HFFc6 (cell line): ENCODE measurements at places on chromosomes 13 and 19.

GRCh38 chr19:10226376-10227025 is 4.6 kb downstream of the S1PR2 start:
- H3K4me3 ChIP-seq, result peak overlapping the region; percentile 83
- peak overlapping the region; percentile 98 for H3K27ac ChIP-seq
- peaks cover 20% of the 10 kb centered on the region for H3K4me1 ChIP-seq
- peaks cover 9% of the 10 kb centered on the region; the same call in 1 of the 2 replicates for H3K36me3 ChIP-seq

DNA sequence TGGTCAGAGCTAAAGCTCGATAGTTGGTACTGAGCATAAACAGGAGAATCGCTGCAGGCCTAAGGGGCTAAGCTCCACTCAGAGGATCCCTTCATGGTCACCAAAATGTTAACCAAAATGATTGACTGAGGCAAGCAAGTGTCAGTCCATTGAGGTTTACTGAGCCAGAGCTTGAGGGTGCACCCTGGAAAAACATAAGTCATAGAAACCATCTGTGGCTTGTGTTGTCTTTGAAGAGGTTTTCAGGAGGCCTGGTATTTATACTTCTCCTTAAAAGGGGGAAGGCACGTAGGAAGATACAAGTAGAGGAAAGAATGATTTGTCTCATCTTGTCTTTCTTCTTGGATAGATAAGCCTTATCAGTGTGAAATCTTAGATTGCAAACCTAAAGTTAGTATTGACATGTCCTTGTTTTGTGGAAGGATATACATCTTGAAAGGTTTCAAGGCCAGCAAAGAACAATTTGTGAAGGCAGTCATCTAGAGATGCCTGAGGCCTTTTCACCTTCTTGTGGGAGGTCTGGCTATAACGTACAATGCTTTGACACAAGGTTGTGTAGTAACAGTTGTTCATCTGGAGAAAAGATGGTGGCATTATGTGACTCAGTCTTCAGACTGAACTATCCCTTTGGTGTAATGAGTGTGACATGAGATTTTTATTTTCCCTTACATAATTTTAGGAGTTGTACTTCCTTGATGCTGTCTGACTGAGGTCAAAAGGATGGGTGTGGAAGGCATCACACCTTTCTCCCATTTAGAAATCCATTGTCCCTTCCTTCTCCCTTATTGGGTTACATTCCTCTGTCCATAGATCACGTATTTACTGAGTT is 14.7 kb upstream of the CEACAM6 start:
- H3K27ac ChIP-seq, result no peak overlapping the region
- no peak overlapping the region for H3K4me3 ChIP-seq
- H3K4me1 ChIP-seq, result no peaks in the 10 kb centered on the region
- DNase-seq, result no peak
- peaks cover 26% of the 10 kb centered on the region for H3K27me3 ChIP-seq
- H3K36me3 ChIP-seq, result no peaks in the 10 kb centered on the region

- H3K4me1 ChIP-seq, result peaks cover 4% of the 10 kb centered on the region; the same call in 1 of the 2 replicates
- no peak for DNase-seq
- H3K4me3 ChIP-seq, result no peak overlapping the region
- H3K27ac ChIP-seq, result no peak overlapping the region
Measured at GRCh38 chr13:77180011-77180410, 146.9 kb downstream of the MYCBP2 start.

GRCh38 chr19:47186446-47187334 is 44.3 kb downstream of the BBC3 start:
- H3K4me3 ChIP-seq, result no peak overlapping the region
- peaks cover 26% of the 10 kb centered on the region for H3K36me3 ChIP-seq
- H3K4me1 ChIP-seq, result peaks cover 38% of the 10 kb centered on the region
- H3K27me3 ChIP-seq, result peaks cover 3% of the 10 kb centered on the region; the same call in 1 of the 2 replicates

- no peak for DNase-seq
- H3K4me3 ChIP-seq, result no peak overlapping the region
- peaks cover 4% of the 10 kb centered on the region; the same call in 1 of the 2 replicates for H3K27me3 ChIP-seq
- no peak overlapping the region for H3K27ac ChIP-seq
- peaks cover 20% of the 10 kb centered on the region for H3K36me3 ChIP-seq
- H3K4me1 ChIP-seq, result peaks cover 35% of the 10 kb centered on the region
Measured at GRCh38 chr13:51767100-51767499, 36.9 kb downstream of the DHRS12 start.

DNA sequence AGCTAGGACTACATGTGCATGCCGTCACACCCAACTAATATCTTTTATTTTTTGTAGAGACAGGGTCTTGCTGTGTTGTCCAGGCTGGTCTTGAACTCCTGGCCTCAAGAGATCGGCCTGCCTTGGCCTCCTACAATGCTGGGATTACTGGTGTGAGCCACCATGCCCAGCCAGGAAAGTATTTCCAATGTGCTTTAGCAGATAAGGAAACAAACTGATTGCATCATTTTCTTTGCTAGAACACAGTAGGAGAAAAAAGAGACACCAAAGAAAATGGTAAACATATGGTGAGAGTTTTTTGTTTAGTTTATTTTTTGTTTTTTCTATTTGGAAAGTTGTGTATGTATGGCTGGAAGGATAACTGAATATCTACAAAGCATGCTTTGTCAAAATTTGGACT is 46.9 kb upstream of the AKAP11 start:
- no peaks in the 10 kb centered on the region; the same call in 1 of the 2 replicates for H3K4me1 ChIP-seq
- no peaks in the 10 kb centered on the region for H3K27me3 ChIP-seq
- no peak overlapping the region for H3K4me3 ChIP-seq
- H3K36me3 ChIP-seq, result peaks cover 20% of the 10 kb centered on the region

- no peak for DNase-seq
- no peak overlapping the region for H3K27ac ChIP-seq
- H3K36me3 ChIP-seq, result no peaks in the 10 kb centered on the region
- peaks cover 20% of the 10 kb centered on the region for H3K4me1 ChIP-seq
- H3K27me3 ChIP-seq, result peaks cover 17% of the 10 kb centered on the region
- H3K4me3 ChIP-seq, result no peak overlapping the region
Measured at GRCh38 chr19:47539747-47540311, 25.0 kb upstream of the NAPA start.

GRCh38 chr19:18214779-18215433 is 11.1 kb upstream of the RAB3A start:
- DNase-seq, result peak; percentile 33
- H3K36me3 ChIP-seq, result no peaks in the 10 kb centered on the region
- H3K4me1 ChIP-seq, result peaks cover 22% of the 10 kb centered on the region

- H3K4me1 ChIP-seq, result peaks cover 15% of the 10 kb centered on the region
- H3K27ac ChIP-seq, result peak overlapping the region; percentile 54
- H3K4me3 ChIP-seq, result peak overlapping the region; percentile 82
- no peaks in the 10 kb centered on the region for H3K36me3 ChIP-seq
- peak; percentile 54 for DNase-seq
- H3K27me3 ChIP-seq, result peaks cover 1% of the 10 kb centered on the region; the same call in 1 of the 2 replicates
Measured at GRCh38 chr19:531009-531752, 379 bp upstream of the CDC34 start.

- H3K36me3 ChIP-seq, result peaks cover 18% of the 10 kb centered on the region
- H3K27ac ChIP-seq, result no peak overlapping the region
- DNase-seq, result no peak
- peaks cover 46% of the 10 kb centered on the region for H3K4me1 ChIP-seq
- no peaks in the 10 kb centered on the region; the same call in none of the 2 replicates for H3K27me3 ChIP-seq
Measured at GRCh38 chr13:28541966-28542365, 47.0 kb upstream of the FLT1 start.

DNA sequence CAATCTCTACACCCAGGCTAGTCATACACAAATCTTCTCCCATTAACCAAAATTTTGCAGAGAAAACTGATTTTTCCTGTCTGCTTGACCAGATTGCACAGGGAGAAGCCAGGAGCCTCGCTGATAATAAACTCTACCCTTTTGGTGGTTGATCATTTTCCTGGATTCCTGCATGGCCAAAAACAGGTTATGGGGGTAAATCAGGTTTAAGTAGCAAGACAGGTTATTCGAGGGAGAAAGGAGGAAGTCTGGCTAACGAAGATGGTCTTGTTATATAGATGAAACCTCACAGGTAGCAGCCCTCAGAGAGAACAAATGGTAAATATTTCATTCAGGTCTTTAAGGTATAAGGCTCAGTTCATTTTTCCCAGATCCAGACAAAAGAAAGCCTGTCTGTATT is 16.0 kb upstream of the CEACAM6 start:
- peaks cover 20% of the 10 kb centered on the region for H3K27me3 ChIP-seq
- no peak overlapping the region for H3K4me3 ChIP-seq
- H3K4me1 ChIP-seq, result no peaks in the 10 kb centered on the region
- no peak for DNase-seq
- no peaks in the 10 kb centered on the region for H3K36me3 ChIP-seq

DNA sequence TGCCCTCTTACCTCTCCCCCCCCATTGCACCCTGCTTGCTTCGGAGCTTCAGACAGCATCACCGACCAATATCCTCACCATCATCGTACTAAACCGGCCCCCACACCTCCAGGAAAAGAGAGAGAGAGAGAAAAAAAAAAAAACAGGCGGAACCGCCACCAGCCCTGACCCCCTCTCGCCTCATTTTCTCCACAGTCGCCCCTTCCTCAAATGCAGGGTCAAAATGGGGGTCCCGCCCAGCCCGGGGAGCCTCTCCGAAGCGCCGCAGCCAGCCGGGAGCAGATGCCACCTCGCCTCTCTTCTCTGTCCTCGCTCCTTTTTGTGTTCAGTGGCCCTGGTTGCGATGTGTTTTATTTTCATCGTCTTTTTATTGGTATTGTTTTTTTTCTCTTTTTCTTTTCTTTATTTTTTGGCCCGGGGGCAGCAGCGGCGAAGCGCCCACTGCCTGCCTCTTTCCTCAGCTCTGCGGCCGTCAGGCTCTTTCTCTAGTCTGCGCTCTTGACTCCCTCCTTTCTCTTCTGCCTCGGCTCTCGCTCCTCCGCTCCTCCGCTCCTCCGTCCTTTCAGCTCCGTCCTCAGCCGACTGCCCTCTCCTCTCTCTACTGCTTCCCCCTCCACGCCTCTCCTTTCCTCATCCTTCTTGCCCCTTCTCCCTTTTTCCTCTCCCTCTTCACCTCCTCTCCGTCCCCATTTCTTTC is 41.4 kb downstream of the DEDD2 start:
- peak overlapping the region; percentile 88 for H3K4me3 ChIP-seq
- H3K27me3 ChIP-seq, result peaks cover 17% of the 10 kb centered on the region
- peaks cover 8% of the 10 kb centered on the region for H3K4me1 ChIP-seq
- no peak for DNase-seq

- no peaks in the 10 kb centered on the region; the same call in 1 of the 2 replicates for H3K27me3 ChIP-seq
- H3K36me3 ChIP-seq, result no peaks in the 10 kb centered on the region
- no peak for DNase-seq
- H3K4me1 ChIP-seq, result no peaks in the 10 kb centered on the region
Measured at GRCh38 chr13:80571346-80572307, 230.7 kb upstream of the SPRY2 start.

GRCh38 chr13:26562512-26562890 is 5.0 kb downstream of the WASF3 start:
- H3K27ac ChIP-seq, result no peak overlapping the region
- no peaks in the 10 kb centered on the region for H3K27me3 ChIP-seq
- peaks cover 49% of the 10 kb centered on the region for H3K4me1 ChIP-seq
- DNase-seq, result peak; percentile 20
- H3K4me3 ChIP-seq, result peak overlapping the region; percentile 29; the same call in 1 of the 2 replicates
- peaks cover 9% of the 10 kb centered on the region for H3K36me3 ChIP-seq

- H3K27ac ChIP-seq, result no peak overlapping the region
- no peaks in the 10 kb centered on the region for H3K36me3 ChIP-seq
- H3K4me3 ChIP-seq, result no peak overlapping the region
- DNase-seq, result no peak
Measured at GRCh38 chr19:5336195-5336965, 4.2 kb downstream of the PTPRS start.

DNA sequence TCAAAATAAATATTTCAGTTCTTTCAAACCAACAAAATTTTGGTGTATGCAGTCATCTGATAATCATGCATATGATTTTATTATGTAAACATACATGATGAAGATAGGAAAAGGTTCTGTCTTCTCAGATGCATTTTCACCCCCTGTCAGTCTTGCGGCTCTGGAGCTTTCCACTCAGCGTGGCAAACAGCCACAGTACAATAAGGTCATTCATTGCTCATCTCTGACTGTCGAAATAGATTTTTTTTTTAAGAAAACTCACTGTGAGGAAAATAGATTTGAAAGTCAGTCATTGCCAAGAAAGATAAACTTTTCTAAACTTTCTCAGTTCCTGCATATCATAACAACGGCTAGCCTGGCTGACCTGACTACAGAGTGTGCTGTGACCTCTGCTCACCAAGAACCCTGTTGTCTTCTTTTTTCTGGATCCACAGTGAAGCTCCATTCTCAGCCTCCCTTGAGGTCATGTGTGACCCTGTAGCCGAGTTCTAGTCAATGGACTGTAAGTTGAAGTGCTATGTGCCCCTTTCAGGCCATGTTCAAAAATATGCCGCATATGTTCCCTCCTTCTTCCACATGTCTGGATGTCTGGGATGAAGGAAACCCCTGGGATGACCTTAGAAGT is 519.6 kb downstream of the KLF5 start:
- H3K27me3 ChIP-seq, result peaks cover 7% of the 10 kb centered on the region
- H3K27ac ChIP-seq, result no peak overlapping the region
- H3K36me3 ChIP-seq, result no peaks in the 10 kb centered on the region
- no peak for DNase-seq
- H3K4me1 ChIP-seq, result peaks cover 22% of the 10 kb centered on the region; the same call in 1 of the 2 replicates

DNA sequence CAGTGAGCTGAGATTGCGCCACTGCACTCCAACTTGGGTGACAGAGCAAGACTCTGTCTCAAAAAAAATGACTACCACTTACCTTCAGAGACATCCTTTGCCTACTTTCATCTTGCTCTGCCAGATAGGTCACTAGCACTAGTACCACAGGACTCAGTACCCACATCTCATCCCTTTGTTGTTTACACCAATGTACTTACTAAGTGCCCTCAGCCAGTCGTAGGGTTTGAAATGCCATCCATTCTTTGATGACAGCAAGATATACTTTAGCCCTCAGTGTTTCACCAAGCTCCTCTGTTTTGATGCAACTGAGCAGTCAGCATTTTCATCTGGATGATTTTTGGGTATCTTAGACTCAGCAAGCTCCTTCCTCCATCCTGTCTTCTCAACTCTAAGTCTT is 6.1 kb downstream of the URAD start:
- H3K4me1 ChIP-seq, result peaks cover 8% of the 10 kb centered on the region; the same call in 1 of the 2 replicates
- H3K27ac ChIP-seq, result no peak overlapping the region
- no peaks in the 10 kb centered on the region for H3K36me3 ChIP-seq
- H3K27me3 ChIP-seq, result peaks cover 56% of the 10 kb centered on the region

- no peak overlapping the region for H3K27ac ChIP-seq
- H3K27me3 ChIP-seq, result peaks cover 27% of the 10 kb centered on the region
- no peaks in the 10 kb centered on the region for H3K36me3 ChIP-seq
- DNase-seq, result no peak
Measured at GRCh38 chr19:5864725-5865486, 5.4 kb downstream of the FUT5 start.
